ENCODE measurements at places on chromosomes 7 and 10.

DNA sequence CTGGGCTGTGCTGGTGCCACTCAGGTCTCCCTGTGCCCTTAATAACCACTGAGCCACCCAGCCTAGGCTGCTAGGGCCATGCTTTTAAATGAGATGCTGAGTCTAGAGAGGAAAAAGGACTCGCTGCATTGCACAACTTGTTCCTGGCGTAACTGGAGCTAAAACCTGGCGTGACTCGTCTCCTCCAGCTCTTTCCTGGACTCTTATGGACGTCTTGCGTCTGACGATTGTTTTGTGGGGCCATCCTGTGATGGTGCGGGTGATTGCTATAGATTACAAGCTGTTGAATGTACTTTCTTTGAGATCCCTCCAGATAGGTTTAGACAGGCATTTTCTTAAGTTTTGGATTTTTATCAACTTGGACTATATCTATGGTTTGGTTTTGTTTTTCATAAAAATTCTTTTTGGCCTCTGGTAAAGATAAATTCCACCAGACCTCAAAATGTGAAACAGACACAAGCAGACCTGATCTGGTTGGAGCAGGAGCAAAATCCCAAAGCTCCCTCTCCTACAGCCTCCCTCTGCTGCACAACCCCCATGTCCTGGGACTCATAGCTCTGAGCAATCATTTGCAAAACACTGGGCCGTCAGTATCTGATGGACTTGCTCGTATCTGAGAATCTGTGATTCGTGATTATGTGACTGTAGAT, 230.3 kb downstream of the ARHGAP12 start:
- no peak for DNase-seq

DNA sequence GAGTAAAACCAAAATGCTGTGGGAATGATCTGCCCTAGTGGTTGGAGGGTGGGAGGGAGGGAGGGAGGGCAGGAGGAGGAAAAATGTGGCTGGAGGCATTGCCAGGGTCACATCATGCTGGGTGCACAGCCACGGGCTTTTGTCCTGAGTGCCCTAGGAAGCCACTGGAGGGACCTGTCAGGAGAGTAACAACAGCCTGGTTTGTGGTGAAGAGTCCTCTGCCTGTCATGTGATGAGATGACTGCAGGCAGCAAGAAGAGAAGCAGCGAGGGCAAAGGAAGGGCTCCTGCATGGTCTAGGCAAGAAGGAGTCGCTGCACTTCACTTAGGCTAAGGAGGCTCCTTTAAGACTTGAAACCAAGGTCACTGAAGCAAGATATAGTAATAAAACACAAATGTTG, 65.6 kb downstream of the PKD1L1 start:
- DNase-seq = no peak

- DNase-seq = no peak
Observed at GRCh38 chr7:108267615-108268014, 137.5 kb upstream of the LAMB4 start.

GRCh38 chr7:135795846-135796570, 47.4 kb upstream of the FAM180A start:
- DNase-seq = no peak

- no peak for DNase-seq
Observed at GRCh38 chr7:42645906-42646305, 266.0 kb downstream of the C7orf25 start.

GRCh38 chr7:85773116-85773728, 586.4 kb upstream of the SEMA3D start:
- no peak for DNase-seq

- no peak for DNase-seq
Observed at GRCh38 chr7:95322396-95322795, 1.9 kb downstream of the PON1 start.

GRCh38 chr7:84154991-84155781, 39.4 kb downstream of the SEMA3A start:
- no peak for DNase-seq

All from neuronal stem cell (in vitro differentiated cells).